CD4-positive, alpha-beta T cell treated with Interleukin-2 at 100 ng/mL for 4 hours (primary cell): ENCODE measurements at places on chromosomes 2 and 18.

- DNase-seq: no peak
These were observed 30.4 kb downstream of the TMEM178A start for GRCh38 chr2:39696101-39696553.

DNA sequence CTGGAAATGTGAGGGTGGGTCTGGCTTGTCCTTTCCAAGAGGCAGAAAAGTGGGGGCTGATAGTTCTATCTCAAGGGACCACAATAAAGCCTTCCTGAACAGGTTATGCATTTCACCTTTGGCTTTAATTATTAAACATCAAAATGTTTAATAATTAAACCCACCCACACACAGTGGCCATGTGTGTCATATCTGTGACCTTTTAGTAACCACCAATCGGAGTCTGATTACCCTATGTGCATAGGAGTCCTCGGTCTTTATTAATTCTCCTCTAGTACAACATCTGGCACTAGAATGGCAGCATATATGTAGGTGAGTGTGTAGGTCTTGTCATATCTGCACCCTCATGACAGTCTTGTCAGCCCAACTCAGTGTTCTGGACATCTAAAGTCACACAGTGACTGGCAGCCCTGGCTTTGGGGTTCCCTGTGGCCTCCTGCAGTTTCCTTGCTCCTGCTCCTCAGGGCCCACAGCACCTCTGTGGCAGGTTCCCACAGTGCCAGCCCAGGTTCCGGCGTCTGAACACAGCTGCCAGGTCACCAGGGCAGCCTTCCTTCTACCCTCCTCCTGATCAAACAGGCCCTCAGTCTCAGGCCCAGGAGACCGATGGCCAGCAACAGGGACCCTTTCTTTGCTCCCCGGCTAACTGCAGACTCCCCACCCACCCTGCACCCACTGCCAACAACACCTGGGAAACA, 100.9 kb downstream of the MTCL1 start:
- no peak for DNase-seq

- no peak for DNase-seq
These were observed 281.5 kb downstream of the EN1 start for GRCh38 chr2:118565786-118566540.

DNA sequence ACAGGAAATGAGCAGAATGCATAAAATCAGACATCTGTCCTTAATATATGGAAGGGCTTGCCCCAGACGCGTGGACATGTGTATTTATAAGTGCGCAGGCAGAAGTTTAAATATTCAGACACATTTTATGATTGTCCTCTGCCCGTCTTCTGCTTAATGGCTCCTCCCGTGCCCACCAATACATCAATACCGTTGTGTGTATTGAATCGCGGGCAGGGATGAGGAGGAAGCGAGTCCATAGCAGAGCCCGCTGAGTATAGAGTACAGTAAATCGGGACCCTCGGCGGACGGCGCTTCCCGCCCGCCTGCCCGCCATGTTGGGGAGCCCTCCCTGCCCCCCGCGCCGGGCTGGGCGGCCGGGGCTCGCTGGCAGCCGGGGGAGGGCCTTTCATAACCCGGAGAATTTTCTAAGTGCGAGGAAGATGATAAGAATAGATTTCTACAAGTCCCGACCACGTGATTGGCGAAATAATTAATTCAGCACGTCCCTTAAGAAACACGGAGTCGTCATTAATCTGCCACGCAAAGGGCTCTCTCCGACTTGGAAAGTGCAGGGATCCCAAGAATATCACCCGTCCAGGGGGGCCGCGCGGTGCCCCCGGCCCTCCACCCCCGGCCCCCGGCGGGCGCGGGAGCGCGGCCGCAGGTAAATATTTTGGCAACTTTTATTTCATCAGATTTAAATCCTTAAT, at the start of gene HOXD3:
TSS of gene HOXD3 (plus strand) at position 501 of the 692 bp plus-strand sequence. CDS start 11,808 bp downstream, outside the sequence.
- DNase-seq: no peak

GRCh38 chr18:59834267-59834666, 65.5 kb upstream of the PMAIP1 start:
- no peak for DNase-seq

- no peak for DNase-seq
These were observed 17.0 kb downstream of the MBOAT2 start for GRCh38 chr2:8986327-8986976.

GRCh38 chr18:60279391-60279790, 93.2 kb downstream of the MC4R start:
- no peak for DNase-seq

- DNase-seq: no peak
These were observed 39.2 kb downstream of the EPAS1 start for GRCh38 chr2:46336283-46336959.

- DNase-seq: no peak
These were observed 316.5 kb downstream of the EN1 start for GRCh38 chr2:118530976-118531375.

GRCh38 chr2:145343287-145343686, 823.4 kb upstream of the ZEB2 start:
- no peak for DNase-seq

GRCh38 chr2:69620870-69621269, 22.7 kb downstream of the AAK1 start:
- DNase-seq: no peak

GRCh38 chr2:162012565-162013058, 61.4 kb downstream of the DPP4 start:
- DNase-seq: no peak

- no peak for DNase-seq
These were observed 51.3 kb upstream of the SLC1A4 start for GRCh38 chr2:64937687-64938491.

DNA sequence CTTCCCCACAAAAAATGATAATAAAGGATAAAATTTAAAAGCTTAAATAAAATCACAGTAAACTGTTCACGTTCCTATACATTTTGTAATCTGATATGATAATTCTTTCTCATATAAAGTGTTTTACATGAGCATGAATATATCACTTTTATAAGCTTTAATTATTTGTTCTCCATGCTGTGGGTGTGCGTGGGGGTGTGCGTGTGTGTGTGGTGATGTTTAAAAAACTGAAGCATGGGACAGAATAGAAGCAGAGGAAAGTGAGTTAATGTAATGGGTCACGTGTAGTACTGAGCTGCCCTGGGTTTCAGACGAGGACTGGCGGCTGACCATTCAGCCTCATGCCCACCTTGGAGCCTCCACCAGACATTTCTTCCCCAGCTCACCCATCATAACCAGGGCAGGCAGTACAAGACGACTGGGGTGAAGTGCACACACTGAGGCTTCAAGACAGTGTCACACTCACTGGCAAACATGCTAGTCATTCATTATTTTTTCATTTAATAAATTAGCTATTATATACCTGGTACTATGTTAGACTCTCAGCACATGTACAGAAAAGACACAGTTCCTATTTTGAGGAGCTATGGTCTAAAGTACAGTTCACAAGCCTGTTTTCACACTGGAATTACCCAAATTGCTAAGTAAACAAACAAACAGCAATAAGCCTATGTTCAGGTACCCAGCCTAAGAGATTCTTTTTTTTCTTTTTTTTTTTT, 97.2 kb upstream of the LPIN2 start:
- DNase-seq: no peak

DNA sequence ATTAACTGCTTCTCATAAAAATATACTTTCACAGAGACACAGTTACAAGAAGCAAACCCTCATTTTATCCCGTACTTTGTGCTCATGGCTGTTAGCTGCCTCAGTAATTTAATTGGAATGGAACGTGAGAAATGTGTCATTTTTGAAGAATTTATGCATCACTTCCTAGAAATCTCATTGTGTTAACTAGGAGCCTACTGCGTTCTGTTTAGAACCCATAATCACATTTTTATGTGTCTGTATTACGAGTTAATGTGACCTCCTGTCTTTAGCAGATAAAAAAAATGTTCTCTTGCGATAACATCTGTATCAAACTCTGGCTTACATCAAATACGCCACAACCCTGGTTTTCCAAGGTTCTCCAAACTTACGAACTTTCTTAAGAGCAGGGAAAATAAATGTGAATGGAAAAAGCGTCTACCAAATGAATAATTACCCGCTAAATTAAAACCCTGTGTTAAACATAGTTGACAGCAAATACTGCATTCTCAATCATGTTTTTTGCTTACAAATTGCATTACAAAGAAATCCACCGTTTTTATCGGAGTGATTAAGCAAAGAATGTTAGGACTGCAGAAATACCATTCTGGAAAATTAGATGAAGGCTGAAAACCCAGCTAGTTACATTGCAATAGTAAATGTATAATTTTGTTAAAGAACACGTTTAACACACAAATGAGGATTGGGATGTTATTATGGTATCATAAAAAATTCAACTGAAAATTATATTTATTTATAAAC, 12.1 kb upstream of the GBX2 start:
- no peak for DNase-seq

- DNase-seq: no peak
These were observed 8.8 kb downstream of the MGAT5 start for GRCh38 chr2:134262684-134263083.

DNA sequence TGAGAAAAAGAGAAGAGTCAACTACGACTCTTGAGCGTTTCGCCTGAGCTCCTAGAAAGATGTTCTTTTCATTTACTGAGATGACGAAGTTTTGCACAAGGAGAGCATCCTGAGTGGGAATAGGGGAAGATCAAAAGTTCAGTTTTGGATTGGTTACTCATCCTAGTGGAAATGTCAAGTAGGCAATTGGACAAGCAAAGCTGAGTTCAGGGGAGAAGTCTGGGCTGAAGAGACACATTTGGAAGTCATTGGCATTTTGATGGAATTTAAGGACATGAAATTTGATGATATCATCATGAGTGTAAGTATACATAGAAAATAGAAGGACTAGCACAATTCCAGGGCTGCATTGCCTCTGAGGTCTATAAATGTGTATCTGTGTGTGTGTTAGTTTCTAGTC, 416.6 kb downstream of the RAD51AP2 start:
- no peak for DNase-seq

GRCh38 chr2:178380763-178381162, 70.2 kb downstream of the PRKRA start:
- DNase-seq: no peak

GRCh38 chr2:23244617-23245016, 140.4 kb upstream of the KLHL29 start:
- DNase-seq: no peak

DNA sequence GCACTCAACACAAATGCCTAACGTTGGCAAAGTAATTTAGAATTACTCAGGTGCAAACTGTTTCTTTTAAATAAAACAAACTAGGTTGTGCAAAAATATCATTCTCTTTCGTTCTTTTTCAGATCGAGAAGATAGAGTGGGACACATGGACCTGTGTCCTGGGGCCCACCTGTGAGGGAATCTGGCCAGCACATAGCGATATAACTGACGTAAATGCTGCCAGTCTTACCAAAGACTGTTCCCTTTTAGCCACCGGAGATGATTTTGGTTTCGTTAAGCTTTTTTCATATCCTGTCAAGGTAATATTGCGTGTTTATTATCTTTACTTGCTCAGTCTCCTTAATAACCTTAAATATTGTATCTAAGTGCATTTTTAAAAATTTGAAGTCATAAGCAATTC, 133.6 kb downstream of the RTN4 start:
- DNase-seq: no peak

GRCh38 chr2:27128668-27129571, 5.3 kb downstream of the ABHD1 start:
- no peak for DNase-seq

- DNase-seq: no peak
These were observed 169.3 kb upstream of the FBXO11 start for GRCh38 chr2:48075631-48076030.

- DNase-seq: no peak
These were observed 101.7 kb downstream of the ZFP36L2 start for GRCh38 chr2:43124687-43125057.

- DNase-seq: no peak
These were observed 624.9 kb upstream of the FANCL start for GRCh38 chr2:58866040-58866439.

DNA sequence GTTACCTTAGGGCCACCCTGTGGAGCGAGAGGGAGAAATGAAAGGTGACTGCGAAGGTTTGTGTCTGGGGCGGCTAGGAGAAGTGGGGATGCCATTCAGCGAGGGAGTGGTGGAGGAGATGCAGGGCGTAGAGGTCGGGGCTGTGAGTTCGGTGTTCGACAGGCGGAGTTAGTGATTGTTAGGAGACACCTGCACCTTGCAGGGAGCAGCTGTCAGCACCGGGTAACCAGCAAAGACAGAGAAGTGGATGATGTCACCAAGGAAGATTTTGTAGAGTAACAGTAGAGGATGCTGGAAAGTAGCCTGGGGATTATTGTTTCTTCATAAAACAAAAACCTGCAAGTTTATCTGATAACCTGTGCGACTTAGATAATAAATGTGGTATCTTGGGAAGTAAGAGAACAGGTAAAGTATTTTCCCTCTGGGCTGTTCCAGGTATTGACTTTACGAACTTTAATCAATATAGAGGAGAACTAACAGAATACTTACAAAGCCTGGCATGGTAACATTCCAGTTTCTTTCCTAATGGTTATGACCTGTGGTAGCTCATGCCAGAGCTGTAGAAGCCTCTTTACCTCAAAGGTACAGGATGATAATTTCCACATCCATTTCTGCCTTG, 63.8 kb downstream of the SPTBN1 start:
- DNase-seq: no peak

- no peak for DNase-seq
These were observed 141.4 kb downstream of the SMAD7 start for GRCh38 chr18:48809365-48809764.

DNA sequence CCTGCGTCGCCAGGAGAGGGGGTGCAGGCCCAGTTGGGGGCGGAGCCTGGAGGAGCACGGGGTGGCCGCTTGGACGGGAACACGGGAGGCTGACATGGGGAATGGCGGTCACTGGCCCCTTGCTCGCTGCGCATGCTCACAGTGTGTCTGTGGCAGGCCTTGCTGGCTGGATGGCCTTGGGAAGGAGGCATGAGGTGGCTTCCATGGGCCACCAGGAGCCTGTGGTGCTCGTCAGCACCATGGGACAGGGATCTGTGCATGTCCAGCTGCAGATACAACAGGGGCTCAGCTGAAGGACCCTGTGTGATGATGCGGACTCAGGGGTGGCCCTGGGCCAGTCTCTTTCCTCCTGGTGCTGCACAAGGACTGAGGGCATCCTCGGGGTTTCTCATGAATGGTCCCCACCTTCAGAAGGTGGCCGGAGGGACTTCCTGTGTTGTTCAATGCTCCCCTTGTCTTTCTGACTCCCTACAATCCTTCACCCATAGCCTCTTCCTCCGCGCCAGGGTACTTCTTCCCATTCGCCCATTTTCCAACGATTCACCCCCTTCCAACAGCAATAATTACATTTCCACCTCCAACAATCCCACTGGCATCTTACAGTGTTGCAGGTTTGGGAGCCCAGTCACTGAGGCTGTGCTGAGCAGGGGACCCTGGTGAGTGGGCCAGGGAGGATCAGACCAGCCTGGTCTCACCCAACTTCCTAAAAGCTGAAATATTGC, 3.4 kb upstream of the SP140L start:
- no peak for DNase-seq

- DNase-seq: peak; percentile 60
These were observed 1.7 kb upstream of the POLR2D start for GRCh38 chr2:127859712-127860085.

- DNase-seq: no peak
These were observed 232.3 kb upstream of the KCNJ3 start for GRCh38 chr2:154466226-154466625.

GRCh38 chr2:141529659-141530058, 601.2 kb downstream of the LRP1B start:
- no peak for DNase-seq

GRCh38 chr2:12236136-12236844, 480.4 kb upstream of the TRIB2 start:
- DNase-seq: no peak
